ENCODE measurements at places on chromosomes 4 and X.

DNA sequence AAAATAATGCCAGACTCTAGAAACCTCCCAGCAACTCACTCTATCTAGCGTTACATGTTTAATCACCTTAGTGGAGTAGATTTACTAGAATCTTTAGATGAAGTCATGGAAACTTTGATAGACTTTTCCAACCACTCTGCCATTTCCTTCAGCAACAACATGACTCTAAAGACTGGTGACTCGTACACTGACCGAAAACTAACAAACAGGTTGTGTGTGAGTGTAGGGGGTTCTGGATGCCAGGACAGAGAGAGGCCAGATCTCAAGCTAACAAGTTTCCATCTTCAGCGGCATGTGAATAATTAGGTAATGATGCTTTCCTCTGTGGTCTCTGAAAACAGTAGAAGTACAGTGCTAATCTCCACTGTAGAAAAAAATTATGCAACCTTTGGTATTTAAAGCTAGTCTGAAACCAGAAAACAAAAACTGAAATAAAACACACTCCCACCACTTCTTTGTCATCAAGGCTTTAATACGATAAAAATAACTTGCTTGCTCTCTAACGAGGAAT, 286.4 kb downstream of the PRDM5 start:
- DNase-seq = no peak

DNA sequence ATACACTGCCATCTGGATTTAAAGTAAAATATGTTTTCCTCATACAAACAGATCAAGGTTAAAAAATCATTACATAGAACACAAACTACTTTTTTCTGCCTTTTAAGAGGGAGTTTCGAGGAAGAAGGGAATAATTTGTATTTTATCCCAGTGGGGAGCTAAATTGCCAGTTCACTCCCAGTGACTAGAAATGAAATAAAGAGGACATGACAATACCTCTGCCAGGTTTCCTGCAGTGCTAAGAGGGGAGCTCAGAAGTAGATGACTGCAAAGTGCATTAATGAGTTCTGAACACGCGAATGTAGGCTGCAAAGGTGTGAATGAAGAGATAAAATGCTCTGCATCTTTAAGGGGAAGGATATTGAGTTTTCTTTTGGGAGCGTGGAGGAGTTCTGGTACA, 69.7 kb downstream of the SRPX start:
- DNase-seq = no peak

DNA sequence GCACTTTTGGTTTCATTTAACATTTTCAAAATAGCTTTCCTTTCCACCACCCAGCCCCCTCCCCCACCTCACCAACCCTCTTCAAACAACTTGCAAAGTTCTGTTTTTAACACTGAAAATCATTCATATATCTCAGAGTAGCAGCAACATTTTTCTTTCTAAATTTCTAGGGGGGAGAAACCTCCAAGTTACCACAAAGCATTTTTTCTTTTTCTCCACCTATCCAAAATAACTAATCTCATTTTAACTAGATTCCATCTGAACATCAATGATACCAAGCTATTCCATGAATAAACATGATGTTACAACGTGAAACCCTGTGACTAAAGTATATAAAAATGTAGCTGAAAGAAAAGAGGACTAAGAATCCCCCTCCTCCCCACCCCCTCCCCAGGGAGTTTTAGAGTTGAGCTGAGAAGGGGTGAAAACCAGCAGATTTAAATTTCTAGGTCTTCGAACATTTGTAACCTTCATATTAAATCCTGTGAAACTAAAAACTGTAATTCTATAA, 5.2 kb downstream of the LDB2 start:
- DNase-seq = no peak

- no peak for DNase-seq
Observed at GRCh38 chr4:142129473-142129872, 493.1 kb downstream of the IL15 start.

- DNase-seq = no peak
Observed at GRCh38 chrX:114930227-114930626, 87.2 kb downstream of the IL13RA2 start.

GRCh38 chr4:59412739-59413138, 1787.4 kb upstream of the ADGRL3 start:
- DNase-seq = no peak

GRCh38 chr4:40337051-40337450, 1.9 kb downstream of the CHRNA9 start:
- no peak for DNase-seq

- no peak for DNase-seq
Observed at GRCh38 chr4:38062776-38063097, 102.5 kb downstream of the PTTG2 start.

- DNase-seq = no peak
Observed at GRCh38 chrX:123807835-123808416, 51.9 kb upstream of the XIAP start.

DNA sequence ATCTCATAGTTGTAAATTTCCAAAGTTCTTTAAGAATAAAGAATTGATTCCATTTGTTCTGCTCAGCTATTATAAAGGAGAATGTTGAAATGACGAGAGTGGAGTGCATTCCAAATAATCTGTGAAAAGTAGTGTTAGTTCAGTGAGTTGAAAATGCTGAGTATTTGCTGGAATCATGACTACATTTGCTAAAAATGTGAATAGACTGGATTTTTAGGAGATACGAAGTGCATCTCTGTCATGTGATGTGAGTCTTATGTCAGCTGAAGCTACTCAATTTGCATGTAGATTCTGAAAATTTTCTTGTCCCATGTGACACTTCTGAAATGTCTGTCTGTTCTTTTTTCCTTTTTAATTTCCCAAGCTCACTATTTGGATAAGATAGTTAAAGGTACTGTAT, 206.0 kb downstream of the DCTD start:
- DNase-seq = no peak

DNA sequence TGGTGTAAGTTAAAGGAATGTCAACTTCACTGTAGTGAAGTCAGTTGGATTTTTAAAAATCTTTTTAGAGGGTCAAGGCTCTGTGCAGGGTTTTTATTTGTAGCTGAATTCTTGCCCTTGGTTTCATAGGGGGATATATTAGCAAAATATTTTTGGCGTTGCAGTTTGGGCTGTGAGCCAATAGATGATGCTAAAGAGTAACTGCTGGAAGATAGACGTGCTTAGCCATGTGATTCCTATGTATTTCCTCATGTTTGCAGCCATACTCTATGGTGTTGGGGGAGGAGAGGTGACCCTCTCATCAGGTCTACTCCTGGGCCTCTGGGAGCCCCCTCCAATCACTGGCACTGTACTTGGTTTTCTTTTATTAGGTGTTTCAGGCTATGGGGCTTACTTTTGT, 246.7 kb upstream of the ARHGAP24 start:
- no peak for DNase-seq

GRCh38 chr4:127214931-127215330, 417.8 kb upstream of the INTU start:
- DNase-seq = no peak

DNA sequence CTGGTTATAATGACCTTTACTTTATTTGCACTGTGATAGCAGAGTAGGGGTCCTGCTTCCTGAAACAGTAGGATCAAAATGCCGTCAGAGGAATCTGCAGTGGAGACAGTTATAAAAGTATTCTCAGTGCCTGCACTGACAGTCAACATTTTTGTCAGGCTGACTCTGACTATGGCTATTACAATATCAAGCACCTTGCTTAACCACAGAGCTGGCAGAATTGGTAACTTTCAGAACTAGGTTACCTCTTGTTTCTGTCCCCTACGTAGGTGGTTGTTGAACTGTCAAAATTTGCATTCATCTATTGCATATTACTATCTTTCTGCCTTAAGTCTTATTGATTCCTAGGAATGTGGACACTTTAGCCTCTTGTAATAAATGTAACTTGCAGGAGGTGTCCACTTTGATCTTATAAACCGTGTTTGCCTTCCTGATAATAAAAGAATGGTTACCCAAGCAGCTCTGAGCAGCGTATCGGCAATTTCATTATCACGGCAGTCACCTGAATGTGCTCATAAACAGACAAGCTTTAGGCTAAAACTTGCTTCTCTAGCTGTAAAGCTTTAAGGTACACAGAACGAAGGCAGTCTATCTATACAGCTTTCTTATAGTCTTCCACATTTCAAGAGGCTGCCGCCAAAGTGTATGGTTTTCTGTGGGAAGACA, 353.0 kb upstream of the GALNT7 start:
- DNase-seq = no peak

DNA sequence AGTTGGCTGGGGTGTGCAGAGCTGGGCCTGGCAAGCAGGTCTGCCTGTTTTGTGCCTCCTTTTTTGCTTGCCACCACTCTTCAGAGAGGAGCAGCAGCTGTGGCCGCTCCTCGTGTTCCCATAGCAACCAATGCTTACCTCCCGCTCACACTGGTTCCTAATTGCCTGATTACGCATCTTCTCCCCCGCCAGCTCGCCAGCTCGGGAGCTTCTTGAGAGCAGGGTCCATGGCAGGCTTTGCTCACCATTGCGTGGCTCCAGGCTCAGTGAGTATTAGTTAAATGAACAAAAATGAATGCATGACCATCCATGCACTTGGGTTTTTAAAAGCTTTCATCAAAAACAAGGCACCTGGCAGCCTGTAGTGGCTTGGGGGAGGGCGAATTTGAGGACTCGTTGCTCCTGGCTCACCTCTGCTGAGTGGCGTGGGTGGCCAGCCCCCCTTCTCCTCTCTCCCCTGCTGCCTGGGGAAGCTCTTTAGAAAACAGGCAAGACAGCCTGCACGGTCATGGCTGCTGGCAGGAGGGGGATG, 14.2 kb upstream of the PJA1 start:
- no peak for DNase-seq

DNA sequence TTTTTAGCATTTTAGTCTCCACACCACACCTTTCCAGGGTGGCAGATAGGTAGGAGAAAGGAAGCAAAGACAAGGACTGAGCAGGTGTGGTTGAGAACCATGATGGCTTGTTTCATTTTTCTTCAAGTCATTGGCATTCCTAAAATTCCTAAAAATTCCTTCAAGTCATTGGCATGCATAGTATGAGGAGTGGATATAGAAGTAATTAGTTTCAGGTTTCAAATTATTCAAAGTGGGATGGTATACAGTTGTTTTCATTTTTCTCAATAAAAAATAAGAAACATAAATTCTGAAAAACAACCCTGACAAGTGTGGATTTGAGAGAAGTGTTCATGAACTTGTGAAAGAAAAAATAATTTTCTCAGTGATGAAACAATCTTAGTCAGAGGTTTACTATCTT, 22.3 kb upstream of the HERC3 start:
- DNase-seq = no peak

DNA sequence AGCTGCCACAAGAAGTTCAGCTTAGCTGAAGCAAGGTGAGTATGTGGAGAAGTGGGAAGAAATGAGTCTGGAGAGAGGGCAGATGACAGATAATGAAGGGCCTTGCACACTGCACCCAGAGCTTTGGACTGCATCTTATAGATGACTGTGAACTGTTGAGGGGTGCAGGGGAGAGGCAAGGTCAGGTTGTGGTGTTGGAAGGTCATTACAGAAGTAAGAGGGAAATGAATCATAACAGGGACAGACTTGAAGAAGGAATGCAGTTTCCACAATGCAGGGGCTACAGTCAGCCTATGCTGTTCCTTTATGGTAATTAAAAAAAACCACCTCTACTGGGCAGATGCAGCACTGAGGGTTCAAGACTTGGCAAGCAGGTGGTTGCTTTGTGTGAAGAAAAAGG, 4.8 kb upstream of the IGFBP7 start:
- no peak for DNase-seq

DNA sequence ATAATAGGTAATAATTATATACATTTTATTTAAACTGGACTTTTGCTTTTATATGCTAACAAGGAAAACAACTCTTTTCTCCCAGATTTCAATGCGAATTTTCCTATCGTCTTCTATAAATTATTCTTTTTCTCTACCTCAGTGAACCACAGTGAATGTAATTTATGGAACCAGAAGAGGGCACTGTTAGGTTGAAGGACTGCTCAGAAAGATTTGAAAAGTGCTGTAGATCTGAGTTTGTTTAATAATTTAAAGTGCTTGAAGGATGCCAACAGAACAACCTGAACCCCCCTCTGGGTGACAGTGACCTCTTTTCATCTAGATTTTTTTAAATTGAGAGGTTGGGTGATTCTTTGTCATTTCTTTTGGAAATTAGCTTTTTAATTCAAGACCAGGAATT, 54.9 kb downstream of the PHOX2B start:
- DNase-seq = no peak

GRCh38 chr4:138911909-138912703, 103.5 kb upstream of the NOCT start:
- no peak for DNase-seq

GRCh38 chrX:48617542-48618340, 20.4 kb downstream of the WDR13 start:
- peak; percentile 18 for DNase-seq

GRCh38 chr4:113162089-113162488, 112.6 kb downstream of the ANK2 start:
- DNase-seq = no peak

GRCh38 chr4:66887061-66887460, 658.2 kb downstream of the CENPC start:
- no peak for DNase-seq

DNA sequence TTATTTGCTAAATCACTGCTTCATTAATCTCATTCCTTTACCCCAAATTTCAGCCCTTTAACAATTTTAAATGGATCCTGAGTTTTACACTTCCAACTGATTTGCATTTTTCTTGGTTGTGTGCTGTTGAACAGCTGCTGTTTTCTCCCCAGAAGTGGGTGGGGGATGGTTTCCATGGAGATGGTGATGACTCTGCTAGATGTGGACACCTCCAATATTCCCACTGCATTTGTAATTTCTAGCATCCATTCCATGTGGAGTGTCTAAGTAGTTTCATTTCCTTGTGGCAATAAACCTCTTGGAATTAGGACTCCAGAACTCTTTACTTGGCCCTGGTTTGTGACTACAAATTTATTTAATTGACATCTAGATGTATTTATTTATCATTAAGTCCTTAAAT, 330.4 kb downstream of the GBA3 start:
- DNase-seq = no peak

DNA sequence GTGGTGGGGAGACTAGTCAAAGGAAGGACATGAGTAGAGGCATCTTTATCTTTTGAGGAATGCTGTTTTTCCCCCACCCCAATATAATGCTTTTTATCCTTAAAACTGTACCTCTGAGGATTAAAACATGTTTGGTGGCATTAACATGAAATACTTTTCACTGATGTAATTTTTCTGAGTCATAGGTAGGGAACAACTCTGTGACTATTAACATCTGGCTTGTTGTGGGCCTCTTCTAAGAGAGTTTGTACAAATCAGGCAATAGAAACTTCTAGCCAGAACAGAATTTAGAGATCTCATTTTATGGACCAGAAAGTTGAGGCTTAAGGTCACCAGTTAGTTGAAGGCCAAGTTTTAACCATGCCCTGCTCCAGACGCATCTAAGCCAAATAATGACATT, 207.6 kb downstream of the SOX3 start:
- no peak for DNase-seq

- DNase-seq = no peak
Observed at GRCh38 chrX:110032534-110033147, 29.7 kb downstream of the TMEM164 start.

Measured in smooth muscle cell of the brain vasculature (primary cell).